ENCODE measurements at places on chromosomes 4 and X.

DNA sequence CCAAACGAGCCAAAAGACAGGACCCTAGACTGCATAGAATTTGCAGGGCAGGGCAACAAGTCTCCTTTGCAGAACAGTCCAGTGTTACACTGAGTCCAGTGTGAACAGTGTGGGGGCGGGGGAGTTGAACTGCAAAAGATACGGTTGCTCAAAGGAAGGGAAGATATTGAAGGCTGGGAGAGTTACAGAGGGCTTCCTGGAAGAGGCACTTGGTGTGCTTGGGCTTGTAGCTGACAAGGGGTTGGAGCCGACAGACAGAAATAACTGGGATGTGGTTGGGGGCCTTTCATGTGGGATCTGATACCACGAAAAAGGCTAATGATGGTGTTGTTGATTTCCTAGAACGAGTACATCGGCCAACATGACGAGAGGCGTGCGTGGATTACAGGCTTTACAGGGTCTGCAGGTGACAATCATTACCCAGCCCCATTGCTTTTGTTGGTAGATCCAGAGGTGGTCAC is 6.1 kb downstream of the XPNPEP2 start:
- DNase-seq = peak; percentile 45

DNA sequence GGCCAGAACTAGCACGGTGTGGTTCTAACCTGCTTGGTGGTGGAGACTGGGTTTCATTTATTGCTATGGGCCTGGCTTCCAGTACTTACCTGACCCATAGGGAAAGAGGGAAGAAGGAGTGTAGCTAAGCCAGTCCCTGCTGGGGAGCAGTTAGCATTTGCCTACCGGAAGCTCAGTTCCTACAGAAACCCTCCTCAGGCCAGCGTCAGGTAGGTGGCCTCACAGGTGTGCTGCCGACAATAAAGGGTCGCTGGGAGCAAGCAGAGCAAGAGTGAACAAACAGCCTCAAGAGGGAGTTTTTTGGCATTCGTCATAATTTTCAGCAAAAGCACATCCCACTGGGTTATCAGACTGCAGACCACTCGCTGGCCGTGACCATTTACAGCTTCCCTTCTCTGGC is 740.6 kb upstream of the TENM3 start:
- DNase-seq = no peak

- DNase-seq = no peak
These were observed 15.0 kb upstream of the TRIM2 start for GRCh38 chr4:153189016-153189801.

DNA sequence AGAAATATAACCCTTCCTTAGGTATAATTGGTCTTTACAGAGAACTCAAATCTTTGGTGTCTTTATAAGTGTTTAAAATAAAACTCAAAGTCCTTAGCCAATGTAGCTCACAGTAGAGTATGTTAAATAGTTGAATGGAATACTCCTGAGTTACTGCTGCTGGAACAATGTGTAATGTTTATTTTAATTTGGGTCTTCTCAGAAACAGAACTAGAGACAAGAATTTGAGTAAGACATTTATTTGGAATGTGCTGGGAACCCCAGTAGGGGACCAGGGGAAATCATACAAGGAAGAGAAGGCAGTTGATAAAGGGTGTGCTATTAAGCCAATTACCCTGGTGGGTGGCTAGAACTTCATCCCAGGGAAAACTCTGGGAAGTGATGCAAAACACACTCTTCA is 240.4 kb upstream of the LDB2 start:
- no peak for DNase-seq

DNA sequence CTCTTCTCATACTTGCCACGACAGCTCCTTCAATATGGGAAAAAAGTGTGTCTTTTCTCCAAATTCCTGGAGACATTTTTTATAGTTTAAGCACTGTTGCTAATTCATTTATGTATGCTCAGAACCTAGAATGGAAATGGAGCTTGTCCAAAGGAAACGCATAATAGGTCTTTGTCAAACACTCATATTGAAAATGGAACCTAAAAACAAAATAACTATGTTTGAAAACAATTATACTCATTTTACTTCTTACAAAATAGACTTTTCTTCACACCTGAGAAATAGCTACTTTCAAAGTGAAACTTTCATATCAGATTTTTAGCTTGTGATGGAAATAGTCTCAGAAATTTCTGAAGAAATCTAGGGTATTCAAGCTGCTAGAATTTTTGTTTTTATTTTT is 529.7 kb upstream of the BOD1L1 start:
- no peak for DNase-seq

GRCh38 chr4:159483782-159484741 is 381.2 kb downstream of the RAPGEF2 start:
- no peak for DNase-seq

- DNase-seq = no peak
These were observed 17.0 kb downstream of the TSPAN5 start for GRCh38 chr4:98641376-98641775.

DNA sequence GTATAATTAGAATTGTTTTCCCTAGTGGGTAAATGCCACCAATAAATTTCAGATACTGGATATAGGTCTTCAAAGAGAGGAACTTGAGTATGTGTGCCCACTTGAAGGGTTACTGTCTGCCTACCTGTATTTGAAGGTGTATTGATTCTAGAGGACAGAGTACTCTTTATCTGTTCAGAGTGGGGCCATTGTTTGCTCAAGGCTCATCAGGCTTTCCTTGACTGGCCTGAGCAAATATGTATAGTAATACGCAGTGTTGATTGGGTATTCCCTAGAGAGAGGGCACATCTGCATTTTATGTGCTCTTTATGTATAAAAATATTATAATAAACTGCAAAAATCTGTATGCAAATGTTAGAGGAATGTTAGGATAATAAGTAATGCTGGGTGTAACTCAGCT is 23.7 kb downstream of the RP2 start:
- no peak for DNase-seq

DNA sequence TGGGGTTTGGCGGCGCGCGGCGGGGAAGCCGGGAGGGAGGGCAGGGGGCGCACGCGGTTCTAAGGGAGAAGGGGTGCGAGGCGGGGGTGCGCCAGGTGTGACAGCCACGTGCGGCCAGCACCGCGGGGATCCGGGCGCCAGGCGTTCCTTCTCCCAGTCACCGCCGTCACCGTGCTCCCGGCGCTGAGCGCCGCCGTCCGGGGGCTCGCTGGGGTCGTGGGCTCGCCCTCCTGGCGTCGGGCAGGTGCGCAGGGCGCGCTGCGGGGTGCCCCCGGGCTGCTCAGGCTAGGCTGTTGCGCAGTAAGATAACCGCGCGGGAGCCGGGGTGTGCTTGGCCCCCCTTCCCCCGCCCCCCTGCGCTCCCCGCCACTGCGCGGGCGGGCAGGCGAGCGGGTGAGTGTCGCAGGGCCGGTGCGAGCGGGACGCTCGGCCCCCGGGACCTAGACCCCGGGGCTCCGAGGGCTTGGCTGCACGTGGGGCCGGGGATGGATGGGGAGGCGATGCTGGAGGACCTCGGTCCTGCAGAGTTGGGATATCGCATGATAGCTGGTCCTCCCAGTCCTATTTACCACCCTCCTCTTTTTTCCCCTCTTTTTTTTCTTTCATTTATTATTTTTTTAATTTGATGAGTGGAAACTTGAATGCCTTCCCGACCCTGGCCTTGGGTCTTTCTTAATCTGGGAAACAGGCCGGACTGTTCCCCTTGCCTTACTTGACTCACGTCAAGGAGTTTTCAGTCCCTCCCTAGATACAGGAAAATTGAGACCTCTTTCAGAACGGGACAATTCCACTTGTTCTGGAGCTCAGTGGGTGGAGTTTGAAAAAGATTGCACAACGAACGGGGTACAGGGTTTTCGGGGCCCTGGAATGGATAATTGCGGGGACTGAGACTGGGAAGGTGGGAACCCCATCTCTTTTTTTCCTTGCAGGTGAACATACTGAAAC is 797 bp downstream of the TXLNG start:
- peak; percentile 39 for DNase-seq

- DNase-seq = no peak
These were observed 53.6 kb downstream of the SLC7A11 start for GRCh38 chr4:138188406-138189084.

DNA sequence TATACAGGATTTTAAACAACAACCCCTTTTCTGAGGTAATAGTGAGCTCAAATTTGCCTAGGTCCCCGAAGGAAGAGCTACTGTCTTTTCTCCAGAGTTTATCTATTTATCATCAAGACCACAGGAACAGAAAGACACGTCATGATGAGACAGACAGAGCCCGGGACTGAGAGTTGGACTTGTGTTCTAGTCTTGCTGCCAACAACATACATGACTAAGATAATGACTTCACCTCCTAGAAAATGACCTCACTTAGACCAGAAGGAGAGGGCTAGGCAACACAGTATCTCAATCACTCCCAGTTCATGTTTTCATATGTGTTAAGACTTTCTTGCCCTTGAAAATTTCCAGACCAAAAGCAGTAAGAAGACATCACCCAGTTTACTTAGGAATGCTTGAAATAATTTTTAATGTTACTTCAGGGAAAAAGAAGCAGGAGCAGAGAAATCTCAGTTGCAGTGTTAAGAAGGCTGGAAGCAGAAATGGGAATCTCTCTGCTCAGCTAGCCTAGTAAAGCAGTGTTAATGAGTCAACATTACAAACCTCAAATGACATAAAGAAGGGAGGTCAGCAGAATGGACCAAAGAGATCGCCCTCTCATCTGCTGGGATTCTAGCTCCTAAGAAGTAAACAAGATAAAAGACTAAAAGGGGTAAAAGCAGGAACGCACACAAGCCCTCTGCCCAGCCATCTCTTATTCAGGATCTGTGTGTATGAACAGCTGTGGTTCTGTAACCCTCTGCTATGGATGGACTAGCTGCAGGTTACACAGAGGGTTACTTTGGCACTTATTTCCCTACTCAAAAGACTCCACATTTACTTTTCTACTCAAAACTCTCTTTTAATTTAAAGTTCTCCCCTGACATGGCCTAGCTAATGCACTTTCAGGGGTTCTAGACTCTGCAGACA is 24.8 kb downstream of the PDGFC start:
- DNase-seq = no peak

DNA sequence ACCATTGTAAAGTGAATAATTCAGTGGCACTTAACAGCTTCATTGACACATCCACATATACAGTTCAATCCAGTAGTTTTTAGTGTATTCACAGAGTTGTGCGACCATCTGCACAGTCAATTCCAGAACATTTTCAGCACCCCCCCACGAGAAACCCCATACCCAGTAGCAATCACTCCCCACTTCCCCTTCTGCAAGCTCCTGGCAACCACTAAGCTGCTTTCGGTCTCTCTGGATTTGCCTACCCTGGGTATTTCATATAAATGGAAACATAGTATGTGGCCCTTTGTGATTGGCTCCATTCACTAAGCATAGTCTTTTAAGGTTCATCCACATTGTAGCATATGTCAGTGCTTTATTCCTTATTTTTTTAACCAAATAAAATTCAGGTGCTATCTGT is 10.0 kb downstream of the MSL3 start:
- DNase-seq = peak; percentile 18

DNA sequence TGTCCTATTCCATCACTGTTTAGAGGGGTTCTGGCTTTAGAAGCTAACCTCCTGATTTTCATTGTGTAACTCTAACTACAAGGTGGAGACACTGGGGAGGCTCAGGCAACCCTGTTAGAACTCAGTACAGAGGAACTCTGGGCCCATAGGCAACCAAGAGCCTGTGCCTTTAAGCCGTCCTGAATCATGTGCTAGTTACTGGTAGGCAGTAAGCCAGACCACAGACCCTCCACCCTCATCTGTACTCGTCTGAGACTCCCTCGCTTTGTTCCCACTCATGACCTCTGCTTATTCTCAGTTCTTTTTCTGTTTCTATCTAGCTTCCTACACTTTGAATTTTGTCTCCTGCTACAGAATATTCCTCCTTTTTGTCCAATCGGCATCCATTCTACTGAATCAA is 31.4 kb downstream of the TBC1D1 start:
- no peak for DNase-seq

- DNase-seq = peak; percentile 15
These were observed 30.6 kb downstream of the SETD7 start for GRCh38 chr4:139525414-139525813.

GRCh38 chr4:62917649-62918048 is 1491.6 kb downstream of the TECRL start:
- DNase-seq = no peak

DNA sequence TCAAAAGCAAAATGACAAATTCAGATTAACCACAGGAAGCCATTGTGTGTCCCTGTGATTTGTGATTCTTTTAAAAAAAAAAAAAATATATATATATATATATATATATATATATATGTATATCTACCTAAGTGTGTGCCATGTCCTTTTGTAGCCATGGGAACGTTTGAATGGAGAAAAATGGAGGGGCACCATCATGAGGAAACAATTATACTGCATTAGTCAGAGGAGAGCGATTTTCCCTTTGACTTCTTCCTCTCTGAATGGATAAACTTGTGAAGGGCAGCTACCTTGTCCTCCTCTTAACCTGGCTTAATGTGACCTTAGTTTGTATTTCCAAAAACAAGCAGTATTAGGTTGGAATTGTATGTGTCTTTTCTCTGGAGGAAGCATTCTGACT is 23.3 kb upstream of the CBLL2 start:
- no peak for DNase-seq

- DNase-seq = no peak
These were observed 66.4 kb downstream of the MOSPD2 start for GRCh38 chrX:14939644-14940043.

DNA sequence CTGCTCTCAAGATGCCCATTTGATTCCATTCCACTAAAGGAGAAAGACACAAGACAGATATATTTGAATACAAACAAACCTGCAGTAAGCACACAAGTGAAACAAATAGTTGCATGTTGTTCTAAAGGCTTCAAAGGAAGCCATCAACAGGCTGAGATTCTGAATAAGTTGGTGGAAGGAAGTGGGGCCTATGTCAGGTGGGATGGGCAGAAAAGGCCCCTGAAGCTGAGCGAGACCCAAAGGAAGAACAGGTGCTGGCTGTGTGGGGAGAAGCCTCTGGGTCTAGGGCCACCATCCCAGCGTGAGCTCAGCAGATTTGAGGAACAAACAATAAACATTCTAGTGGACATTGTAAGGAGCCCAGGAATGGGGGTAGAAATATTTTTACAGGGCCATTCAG is 82.4 kb upstream of the PLAC8 start:
- DNase-seq = no peak

Data from CD4-positive, alpha-beta T cell treated with Interleukin-17A for 1 hour (primary cell).